ENCODE measurements at places on chromosomes 1 and 21. TPM values are rescaled to one million over a fixed set of nuclear protein-coding genes. Genes with fewer than 3 reads are reported as not detected.

Gene MTARC2
- not detected for total RNA-seq

Gene TFF3
- not detected for total RNA-seq

Gene OR2T11
- not detected for total RNA-seq

Gene TRAF3IP3
- total RNA-seq: 209 TPM

Gene KIAA0040
- total RNA-seq: 31.8 TPM

Gene TNFRSF18
- 91.0 TPM for total RNA-seq

Gene VSIG8
- not detected for total RNA-seq

Gene SYT11
- 22.7 TPM for total RNA-seq

DNA sequence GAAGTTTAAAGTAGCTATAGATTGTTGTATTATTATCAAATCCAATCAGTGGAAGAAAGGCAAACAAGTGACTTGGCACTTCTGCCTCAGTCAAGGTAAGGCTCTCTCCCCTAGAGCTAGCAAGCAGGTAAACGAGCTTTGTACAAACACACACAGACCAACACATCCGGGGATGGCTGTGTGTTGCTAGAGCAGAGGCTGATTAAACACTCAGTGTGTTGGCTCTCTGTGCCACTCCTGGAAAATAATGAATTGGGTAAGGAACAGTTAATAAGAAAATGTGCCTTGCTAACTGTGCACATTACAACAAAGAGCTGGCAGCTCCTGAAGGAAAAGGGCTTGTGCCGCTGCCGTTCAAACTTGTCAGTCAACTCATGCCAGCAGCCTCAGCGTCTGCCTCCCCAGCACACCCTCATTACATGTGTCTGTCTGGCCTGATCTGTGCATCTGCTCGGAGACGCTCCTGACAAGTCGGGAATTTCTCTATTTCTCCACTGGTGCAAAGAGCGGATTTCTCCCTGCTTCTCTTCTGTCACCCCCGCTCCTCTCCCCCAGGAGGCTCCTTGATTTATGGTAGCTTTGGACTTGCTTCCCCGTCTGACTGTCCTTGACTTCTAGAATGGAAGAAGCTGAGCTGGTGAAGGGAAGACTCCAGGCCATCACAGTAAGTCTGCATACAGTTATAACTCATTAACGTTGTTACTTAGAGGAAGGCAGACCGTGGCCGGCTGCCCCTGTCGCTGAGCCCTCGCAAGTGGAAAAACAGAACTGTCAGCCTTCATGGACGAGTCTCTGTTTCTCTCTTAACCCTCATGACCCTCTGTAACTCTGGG lies at the start of gene PALMD:
Gene PALMD (plus strand): TSS at position 415 of the 833 bp plus-strand sequence. CDS start 205 bp downstream, at position 620.
- DNase-seq: no peak

DNA sequence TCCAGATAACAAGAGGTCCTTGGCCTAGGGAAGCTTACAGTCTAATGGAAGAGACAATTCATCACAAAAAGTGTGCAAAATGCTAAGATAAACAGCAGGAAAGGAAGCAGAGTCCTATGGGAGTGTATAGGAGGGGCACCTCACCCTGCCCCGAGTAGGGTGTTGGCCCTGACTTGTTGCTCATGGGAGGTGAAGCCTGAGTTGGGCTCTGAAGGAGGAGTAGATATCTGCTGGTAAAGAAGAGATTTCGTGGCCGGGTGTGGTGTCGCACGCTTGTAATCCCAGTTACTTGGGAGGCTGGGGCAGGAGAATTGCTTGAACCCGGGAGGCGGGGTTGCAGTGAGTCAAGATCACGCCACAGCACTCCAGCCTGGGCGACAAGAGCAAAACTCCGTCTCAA lies 18.6 kb upstream of the GPR37L1 start:
- DNase-seq: no peak

DNA sequence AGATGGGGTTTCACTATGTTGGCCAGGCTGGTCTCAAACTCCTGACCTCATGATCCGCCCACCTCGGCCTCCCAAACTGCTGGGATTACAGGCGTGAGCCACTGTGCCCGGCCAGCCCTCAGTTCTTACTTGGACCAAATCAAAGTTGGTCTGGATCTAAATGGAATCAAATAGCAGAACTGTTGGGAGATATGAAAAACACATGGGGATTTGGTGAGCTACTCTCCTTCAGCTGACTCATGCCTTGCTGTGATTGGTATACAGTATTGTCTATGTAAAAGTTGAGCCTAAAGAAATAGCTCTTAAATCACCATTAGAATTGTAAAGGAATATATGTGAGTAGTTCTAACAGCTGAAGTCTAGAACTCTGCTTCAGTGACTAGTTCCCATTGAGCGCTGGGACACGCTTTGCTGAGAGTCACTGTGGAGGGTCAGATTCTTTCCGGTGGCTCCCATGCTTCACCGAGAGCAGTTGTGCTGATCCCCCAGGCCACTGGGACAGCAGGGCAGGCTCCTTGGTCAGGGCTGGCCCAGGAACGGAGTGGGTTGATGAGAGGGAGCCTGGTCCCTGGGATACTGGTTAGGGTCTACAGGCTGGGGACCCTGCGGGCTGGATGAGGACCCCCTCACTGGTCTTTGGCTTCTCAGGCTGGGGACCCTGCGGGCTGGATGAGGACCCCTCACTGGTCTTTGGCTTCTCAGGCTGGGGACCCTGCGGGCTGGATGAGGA lies 14.0 kb downstream of the PKNOX1 start:
- DNase-seq: no peak

DNA sequence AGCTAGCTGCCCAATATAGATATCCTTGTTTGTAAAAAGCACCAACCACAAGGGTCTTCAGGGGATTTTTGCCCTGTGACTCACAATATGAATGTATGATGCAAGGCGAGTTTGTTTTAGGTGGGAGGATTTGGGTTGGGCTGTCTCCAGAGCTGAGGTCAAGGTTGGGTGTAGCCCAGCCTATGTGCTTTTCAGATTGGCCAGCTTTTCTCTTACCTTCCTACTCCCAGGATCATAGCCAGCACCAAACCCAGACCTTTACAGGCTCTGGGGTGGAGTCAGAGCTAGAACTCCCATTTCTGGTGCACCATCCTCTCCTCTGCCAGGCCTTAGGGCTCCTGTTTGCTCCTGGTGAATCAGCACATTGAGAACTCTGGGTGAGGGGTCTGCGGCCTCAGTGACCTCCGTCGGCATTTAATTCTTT lies 55.6 kb upstream of the GCLM start:
- no peak for DNase-seq

GRCh38 chr1:90717665-90718410 lies 736 bp upstream of the BARHL2 start:
- no peak for DNase-seq

GRCh38 chr1:198014355-198014754 lies 97.2 kb downstream of the LHX9 start:
- no peak for DNase-seq

DNA sequence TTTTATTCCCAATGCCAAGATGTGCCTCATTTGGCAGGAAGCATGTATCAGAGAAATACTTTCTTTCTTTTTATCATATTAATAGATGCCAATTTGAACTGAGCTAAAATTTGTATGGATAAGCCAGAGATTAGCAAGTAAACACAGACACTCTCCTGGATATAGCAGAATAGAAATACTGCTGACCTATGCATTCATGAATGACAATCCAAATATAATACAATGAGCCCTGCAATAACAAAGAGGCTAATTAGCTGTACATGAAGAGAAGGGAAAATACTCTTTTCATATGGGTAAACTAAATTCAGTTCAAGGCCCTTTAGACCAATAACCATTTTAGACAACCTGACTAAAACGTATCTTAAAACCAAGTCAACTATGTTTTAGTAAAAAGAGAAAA lies 388.1 kb upstream of the NR5A2 start:
- no peak for DNase-seq

GRCh38 chr1:154957091-154957657 lies 1.3 kb upstream of the PBXIP1 start:
- no peak for DNase-seq

GRCh38 chr1:214707306-214708087 lies 104.5 kb downstream of the CENPF start:
- no peak for DNase-seq

GRCh38 chr1:75135573-75136194 lies 1.5 kb downstream of the LHX8 start:
- no peak for DNase-seq

GRCh38 chr1:18673976-18674375 lies 43.3 kb downstream of the PAX7 start:
- no peak for DNase-seq

GRCh38 chr1:160191756-160192155 lies 1.4 kb downstream of the CASQ1 start:
- DNase-seq: no peak

GRCh38 chr1:170929412-170929834 lies 5.9 kb upstream of the MROH9 start:
- DNase-seq: no peak

DNA sequence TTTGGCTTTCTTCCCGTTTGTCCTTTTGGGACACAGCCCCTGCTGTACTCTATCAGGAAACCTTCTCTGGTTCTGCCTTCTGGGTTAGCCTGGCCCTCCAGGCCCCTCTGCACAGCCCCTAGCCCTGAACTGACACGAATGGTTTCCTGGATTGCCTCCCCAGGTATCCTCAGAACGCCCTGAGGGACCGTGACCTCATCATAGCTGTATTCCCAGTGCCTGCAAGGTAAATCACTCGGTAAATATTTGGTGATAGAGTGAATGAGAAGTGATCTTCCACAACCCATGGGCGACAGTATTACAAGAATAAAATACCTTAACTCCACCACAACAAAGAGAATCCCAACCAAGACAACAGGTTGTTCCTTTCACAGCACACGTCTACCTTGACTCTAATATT lies 637.2 kb downstream of the SMYD3 start:
- DNase-seq: no peak

GRCh38 chr1:16111771-16112595 lies 38.5 kb upstream of the FAM131C start:
- no peak for DNase-seq

DNA sequence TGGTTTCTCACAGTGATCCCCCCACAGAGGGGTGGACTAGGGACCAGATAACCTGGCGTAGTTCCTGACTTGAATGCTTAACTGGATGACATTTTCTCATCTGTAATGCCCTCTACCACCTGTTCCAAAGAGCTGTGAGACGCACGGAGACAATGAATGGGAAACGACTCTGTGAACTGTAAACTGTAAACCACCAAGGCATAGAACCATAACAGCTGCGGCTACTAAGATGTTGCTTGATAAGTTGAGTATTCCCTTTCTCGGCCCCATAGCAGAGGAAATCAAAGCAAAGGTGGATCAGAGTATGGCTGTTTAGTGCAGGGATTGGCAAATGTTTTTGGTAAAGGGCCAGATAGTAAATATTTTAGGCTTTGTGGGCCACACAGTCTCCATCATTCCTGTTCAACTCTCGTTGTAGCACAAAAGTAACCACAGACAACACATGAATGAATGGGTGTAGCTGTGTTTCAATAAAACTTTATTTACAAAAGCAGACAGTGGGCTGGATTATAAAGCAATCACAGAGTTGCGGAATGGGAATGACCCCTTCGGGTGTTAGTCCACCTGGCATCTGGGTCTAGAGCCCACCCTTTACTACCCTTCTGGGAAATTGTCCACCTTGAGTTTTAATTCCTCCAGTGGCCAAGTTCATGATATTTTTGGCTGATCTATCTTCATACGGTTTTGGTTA lies 315.2 kb downstream of the RPS6KC1 start:
- no peak for DNase-seq

GRCh38 chr1:201348211-201348566 lies 29.3 kb downstream of the TNNT2 start:
- DNase-seq: no peak

DNA sequence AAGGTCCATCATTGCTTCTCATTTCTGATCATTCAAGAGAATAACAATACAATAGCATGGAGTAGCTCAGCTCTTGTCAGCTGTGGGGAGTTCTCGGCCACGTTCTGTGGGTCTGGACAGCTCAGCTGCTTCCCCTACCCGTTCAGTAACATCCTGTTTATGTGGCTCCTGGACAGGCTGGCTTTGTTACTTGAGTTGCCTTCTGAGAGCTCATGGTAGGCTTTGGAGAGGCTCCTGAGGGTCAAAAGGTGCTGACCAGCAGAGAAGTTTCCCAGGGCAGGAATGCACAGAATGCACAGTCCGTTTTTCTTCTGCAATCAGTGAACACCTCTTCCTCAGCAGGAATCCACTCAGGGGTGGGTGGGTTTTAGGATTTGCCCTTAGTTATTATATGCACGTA lies 36.0 kb downstream of the KAZN start:
- DNase-seq: no peak

- DNase-seq: no peak
Measured at GRCh38 chr1:100575406-100575805, 37.5 kb downstream of the GPR88 start.

- DNase-seq: no peak
Measured at GRCh38 chr1:51867479-51868232, 10.9 kb downstream of the NRDC start.

DNA sequence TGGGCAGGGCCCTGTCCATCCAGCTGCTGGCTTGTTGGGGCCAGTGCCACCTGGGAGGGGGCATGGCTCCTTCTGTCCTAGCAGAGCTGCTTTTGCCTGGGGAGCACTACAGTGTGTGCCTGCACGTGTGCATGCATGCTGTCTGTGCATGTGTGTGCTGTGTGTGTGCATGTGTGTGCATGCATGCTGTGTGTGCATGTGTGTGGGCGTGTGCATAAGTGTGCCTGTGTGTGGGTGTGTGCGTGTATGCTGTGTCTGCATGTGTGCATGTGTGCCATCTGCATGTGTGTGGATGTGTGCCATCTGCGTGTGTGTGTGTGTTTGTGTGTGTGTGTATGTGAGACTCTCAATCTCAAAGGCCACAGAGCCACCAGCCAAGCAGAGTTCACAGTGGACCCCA lies 8.3 kb upstream of the PRKCZ start:
- DNase-seq: no peak

DNA sequence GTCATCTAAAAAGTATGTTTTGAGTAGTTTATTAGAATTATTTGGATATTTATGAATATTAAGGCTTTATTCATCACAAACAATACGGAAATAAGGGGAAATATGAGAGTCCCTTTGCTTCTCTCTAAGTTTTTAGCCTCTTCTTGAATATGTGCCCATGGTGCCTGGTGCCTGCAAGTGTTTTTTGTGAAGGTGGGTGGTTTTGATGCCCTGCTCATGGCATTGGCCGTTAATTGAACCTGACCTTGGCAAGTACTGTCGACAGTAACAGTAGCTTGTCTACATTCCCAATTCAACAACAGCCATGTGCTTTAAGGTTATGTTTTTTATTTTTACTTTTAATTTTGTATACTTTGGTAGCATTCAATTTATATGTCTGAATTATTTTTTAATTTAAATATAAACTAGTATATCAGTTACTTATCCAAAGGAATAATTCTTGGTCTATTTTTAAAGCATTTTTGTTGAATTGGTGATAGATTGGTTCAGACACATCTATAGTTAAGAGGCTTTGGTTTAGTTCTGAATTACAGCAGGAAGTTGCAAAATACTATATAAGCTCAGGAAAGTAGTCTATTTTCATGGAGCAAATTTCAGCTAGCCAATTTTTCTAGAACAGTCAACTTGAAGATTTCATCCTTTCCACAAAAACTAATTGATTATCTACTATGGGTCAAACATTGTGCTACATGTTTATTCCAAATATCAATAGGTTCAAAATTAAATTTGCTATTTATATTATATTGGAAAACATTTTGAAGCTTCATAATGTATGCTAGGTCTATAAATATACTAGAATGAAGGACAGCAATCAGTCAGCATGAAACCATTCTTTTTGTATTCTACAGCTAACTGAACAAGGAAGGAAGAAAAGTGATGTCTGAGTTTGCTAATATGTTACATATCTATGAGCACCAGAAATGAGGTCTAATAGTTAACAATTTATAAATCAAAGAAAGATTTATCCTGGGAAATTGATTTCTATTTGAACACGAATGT lies 184.4 kb downstream of the MRPL39 start:
- no peak for DNase-seq
